ENCODE measurements at places on chromosomes 13 and 19.

GRCh38 chr13:86922936-86923335 is 748.2 kb upstream of the SLITRK5 start:
- no peak for DNase-seq

DNA sequence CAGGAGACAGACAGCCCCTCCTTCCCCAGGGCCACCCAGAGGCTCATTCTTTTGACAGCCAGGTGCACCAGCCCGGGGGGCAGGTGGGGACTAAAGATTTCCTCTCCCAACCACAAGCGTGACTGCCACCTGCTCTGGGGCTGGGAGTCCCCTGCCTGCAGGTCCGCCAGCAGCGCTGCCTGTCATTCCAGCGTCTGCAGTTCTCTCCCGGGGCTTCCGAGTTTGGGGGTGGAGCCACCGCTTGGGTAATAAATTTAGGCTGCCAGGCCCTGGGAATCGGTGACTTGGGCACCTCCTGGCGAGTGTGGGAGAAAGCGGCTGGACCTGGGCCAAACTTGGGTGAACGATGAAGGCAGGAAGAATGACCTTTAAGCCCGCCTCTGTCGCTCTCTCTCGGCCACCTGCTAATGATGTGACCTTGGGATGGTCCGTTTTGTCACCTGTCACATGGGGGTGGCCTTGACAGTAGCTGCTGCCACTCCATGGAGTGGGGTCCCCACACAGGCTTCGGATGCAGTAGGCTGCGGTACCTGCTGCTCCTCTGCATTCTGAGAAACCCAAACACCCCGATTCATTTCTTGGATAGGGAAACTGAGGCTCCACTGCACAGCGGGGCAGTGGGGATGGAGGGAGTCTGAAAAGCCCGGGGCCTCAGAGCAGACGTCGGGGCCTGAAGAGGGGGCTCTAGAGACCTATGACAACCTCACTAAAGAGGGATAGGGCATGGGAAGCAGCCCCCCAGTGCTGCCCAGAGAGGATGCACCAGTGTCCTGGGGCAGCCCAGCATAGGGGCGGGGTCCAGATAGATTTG is 12.8 kb downstream of the FUT6 start:
- DNase-seq, result peak; percentile 12

DNA sequence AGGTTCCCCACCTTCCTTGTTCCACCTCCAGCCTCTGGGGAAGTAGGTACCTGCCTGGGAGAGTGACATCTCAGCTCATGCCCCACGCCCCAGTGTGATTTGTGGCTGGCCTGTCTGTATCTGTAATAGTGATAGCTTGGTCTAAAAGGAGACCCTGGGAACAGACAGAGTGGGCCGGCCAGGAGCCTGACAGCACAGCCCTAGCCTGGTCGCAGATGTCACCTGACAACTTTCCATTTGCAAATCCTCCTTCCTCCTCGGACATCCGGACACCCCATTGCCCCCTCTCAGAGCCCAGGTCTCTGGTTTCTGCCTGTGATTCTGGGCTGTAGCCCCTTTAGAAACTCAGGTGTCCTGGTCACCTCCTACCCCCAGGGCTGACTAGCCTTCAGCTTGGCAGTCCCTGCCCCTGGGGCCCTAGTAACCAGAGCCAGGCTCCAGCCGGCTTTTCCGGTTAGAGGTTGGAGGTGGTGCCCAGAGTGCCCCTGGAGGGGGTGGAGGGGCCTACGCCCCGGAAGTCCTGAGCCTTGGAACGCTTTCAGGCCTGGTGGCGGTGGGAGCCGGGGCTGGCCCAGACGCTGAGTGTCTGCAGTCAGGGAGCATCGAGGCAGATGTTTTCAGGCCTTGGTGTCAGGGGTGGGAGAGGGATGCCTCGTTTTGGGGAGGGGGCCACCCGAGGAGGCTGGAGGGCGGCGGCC is 6.5 kb downstream of the LRRC8E start:
- DNase-seq, result no peak

- no peak for DNase-seq
Measured at GRCh38 chr13:41162151-41162550, 29.5 kb upstream of the KBTBD6 start.

DNA sequence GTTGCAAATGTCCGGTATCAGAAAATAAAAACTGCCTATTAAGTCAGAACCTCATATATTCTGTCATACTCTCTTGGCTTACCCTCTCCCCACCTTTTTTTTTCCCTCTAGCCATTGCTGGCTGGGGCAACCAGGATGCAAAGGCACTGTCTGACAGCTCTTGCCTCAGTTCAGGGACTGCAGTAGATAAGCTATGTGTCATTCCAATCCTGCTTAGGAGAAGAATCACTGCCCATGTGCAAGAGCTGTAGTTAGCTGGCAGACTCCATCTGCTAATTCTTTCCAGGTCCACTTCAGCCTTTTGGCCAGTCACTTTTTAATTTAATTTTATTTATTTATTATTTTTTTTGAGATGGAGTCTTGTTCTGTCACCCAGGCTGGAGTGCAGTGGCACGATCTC is 895.6 kb upstream of the SLC10A2 start:
- no peak for DNase-seq

- no peak for DNase-seq
Measured at GRCh38 chr19:732148-733069, 18.5 kb upstream of the MISP start.

DNA sequence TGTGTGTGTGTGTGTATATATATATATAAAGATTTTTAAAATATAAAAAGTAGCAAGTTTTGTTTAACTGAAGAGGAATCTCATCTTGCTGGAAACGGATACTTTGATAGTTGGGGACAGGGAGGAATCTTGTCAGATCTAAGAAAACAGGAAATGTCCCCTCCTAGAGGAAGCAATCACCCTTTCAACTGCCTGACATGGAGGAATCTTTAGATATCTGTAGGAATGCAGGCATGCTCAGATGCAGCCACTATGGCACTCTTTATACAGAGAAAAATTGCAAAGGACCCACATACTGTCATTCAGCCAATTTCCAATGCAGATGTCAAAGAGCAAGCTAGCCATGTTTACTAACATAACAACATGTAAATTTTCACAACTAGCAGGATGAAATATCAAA is 38.8 kb downstream of the ZNF611 start:
- DNase-seq, result no peak

GRCh38 chr13:114046431-114046975 is 72.6 kb upstream of the C13orf46 start:
- peak; percentile 14 for DNase-seq

GRCh38 chr19:18408053-18408476 is 10.6 kb upstream of the LRRC25 start:
- DNase-seq, result no peak

DNA sequence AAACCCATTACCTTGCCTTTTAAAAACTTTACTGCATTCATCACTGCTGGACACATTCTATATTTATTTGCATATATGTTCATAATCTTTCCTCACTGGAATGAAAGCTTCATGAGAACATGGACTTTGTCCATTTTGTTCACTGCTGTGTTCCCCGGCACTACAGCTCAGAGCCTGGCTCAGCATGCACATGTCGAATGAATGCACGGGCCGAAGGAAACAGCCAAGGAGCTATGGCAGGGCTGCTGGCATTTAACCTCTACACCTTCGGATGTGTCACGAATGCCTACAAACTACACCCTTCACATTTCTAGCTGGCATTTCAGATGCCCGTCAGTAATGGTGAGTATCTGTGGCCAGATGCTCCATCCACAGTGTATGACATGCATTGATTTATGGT is 7.6 kb downstream of the MTIF3 start:
- DNase-seq, result no peak

- no peak for DNase-seq
Measured at GRCh38 chr13:31853643-31854326, 114.5 kb downstream of the RXFP2 start.

- DNase-seq, result no peak
Measured at GRCh38 chr13:20320885-20321284, 88.8 kb upstream of the GJB6 start.

GRCh38 chr19:44621367-44621766 is 8.0 kb downstream of the IGSF23 start:
- no peak for DNase-seq

- DNase-seq, result no peak
Measured at GRCh38 chr19:4635754-4636116, 3.6 kb upstream of the TNFAIP8L1 start.

GRCh38 chr19:28642787-28643683 is 569.9 kb downstream of the UQCRFS1 start:
- DNase-seq, result no peak

- DNase-seq, result no peak
Measured at GRCh38 chr19:19860756-19861390, 4.8 kb upstream of the ZNF253 start.
